ENCODE measurements at places on chromosomes 2 and 18.
A peak's percentile ranks its signal among the peaks of the same experiment; 100 is the strongest.

DNA sequence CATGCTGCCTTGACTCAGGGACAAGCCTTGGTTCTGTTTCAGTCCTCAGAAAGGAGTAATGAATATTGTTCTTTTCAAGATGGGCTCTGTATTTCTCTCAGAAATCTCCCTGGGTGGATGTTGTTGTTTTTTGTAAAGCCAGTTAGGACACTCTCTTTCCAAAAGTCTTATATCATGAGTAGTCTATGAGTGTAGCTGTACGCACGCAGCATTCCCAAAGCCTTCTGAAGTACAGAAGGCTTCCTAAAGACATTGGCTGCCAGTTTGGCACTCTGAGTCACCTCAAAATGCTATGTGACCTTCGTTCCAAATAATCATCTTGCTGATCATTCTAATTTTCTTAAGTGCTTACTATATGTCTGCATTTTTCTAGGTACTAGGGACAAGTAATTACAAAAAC, 16.7 kb upstream of the GTF2A1L start:
- DNase-seq = no peak

- no peak for DNase-seq
Measured at GRCh38 chr2:230900336-230900995, 24.6 kb downstream of the GPR55 start.

- peak; percentile 8 for DNase-seq
Measured at GRCh38 chr18:28176948-28177827, at the start of gene CDH2. TSS of gene CDH2 (minus strand) at chr18:28177130. CDS start at chr18:28177022, 108 bp downstream.

GRCh38 chr2:222440673-222441422, 16.5 kb downstream of the SGPP2 start:
- DNase-seq = no peak

DNA sequence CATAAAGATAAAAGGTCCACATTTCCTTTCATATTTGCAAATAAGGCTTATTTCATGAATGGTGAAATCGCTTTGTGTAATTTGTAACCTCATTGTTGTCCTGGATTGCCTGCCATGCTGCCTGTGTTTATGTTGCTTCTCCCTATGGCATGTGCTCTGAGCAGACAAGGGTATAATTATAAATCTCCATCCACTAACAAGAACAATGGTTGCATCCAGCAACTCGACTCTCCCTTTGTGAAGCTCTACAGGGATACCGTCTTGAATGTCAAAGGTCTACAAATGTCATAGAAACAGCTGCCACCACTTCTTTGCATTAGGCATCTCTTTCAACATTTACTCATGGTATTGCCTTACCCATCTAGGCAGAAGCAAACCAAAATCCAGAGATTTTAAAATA, 209.6 kb downstream of the SLC8A1 start:
- DNase-seq = no peak

- no peak for DNase-seq
Measured at GRCh38 chr2:35463805-35464596, 891.6 kb upstream of the CRIM1 start.
